ENCODE measurements at places on chromosomes 1 and 21. TPM values are rescaled to one million over a fixed set of nuclear protein-coding genes. Genes with fewer than 3 reads are reported as not detected.

Gene LCE2C
- total RNA-seq = not detected

Gene KLHL20
- total RNA-seq = 12.5 TPM

Gene CA14
- total RNA-seq = not detected

Gene WNT2B
- total RNA-seq = 0.74 TPM

Gene KRTAP21-2
- not detected for total RNA-seq

Gene TNFRSF8
- not detected for total RNA-seq

Gene TNNI3K
- not detected for total RNA-seq

Gene ADORA3
- not detected for total RNA-seq

Gene EPHB2
- total RNA-seq = 12.4 TPM

Gene PEAR1
- 24.0 TPM for total RNA-seq

Gene GJA9
- total RNA-seq = not detected

Gene PGD
- 307 TPM for total RNA-seq

Gene TMCO4
- 13.8 TPM for total RNA-seq

Gene CCDC190
- total RNA-seq = 1.7 TPM

Gene OSCP1
- 9.8 TPM for total RNA-seq

Gene OR2T27
- total RNA-seq = not detected

Gene RHBDL2
- total RNA-seq = not detected

Gene MRPL55
- total RNA-seq = 141 TPM
